ENCODE measurements at places on chromosomes 4 and X.
A peak's percentile ranks its signal among the peaks of the same experiment; 100 is the strongest.

- peak; percentile 50 for DNase-seq
Measured at GRCh38 chrX:43656005-43656494, at the start of gene MAOA. MAOA (plus strand) TSS chrX:43656299; CDS start chrX:43656342, 43 bp downstream.

GRCh38 chr4:4857809-4858508, 1.5 kb upstream of the MSX1 start:
- DNase-seq = no peak

- peak; percentile 87 for DNase-seq
Measured at GRCh38 chr4:55906989-55907388, 41.8 kb upstream of the CEP135 start.

- no peak for DNase-seq
Measured at GRCh38 chr4:2741626-2742025, 14.5 kb downstream of the TNIP2 start.

DNA sequence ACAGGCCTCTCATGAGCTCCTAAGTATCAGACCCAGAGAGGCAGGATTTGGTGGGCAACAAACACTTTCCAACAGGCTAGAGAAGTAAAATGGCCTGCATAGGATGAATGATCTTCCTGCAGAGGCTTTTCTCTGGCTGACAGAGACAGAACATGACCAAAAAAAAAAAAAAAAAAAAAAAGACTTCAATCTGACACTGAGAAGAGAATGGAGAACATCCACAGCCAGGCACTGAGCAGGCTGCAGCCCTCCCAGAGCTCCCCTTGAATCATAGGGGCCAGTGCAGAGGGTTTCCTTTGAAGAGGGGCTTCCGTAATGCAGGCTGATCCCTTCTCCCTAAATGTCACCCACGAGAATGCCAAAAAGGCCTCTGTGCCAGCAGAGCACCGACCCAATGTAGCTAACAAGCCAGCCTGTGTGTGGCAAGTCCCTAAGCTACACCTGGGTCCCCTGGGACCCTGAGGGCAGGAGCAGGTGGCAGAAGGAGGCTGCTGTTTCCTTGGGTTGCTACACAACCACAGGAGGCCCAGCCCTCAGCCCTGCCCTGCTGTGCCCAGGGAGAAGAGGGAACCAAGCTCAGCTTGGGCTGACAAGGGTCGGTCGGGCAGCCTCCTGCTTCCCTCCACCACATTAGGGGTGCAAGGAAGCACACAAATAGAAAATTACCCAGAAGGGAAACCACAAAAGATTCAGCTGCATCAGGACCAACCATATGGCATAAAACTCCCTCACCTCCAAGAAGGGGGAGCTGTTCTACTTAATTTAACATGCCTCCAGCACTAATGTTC, 55.6 kb downstream of the MAP7D2 start:
- no peak for DNase-seq

DNA sequence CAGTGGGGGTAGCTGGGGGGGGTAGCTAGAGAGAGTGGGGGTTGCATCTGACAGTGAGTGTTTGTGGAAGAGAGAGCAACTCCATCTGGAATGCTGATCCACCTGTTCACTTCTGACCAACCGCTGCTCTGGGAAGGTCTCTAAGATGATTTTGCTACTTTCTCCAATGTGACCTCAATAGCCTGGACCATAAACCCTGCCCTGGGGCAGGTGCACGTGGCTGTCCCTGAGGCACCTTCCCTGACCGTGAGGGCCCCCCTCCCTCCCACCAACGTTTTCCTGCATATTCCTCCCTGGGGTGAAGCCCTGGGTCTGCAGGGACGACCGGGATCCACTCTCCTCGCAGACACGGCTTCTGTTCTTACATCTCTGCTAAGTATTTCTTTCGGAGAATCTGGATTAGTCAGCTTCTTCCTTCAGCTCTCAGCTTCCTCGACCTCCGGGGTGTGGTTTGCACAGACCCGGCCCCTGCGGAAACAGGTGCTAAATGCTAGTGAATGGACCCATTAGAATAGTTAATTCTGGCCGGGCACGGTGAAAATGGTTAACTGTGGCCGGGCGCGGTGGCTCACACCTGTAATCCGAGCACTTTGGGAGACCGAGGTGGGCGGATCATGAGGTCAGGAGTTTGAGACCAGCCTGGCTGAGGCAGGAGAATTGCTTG, 21.4 kb upstream of the PLCXD1 start:
- DNase-seq = no peak

DNA sequence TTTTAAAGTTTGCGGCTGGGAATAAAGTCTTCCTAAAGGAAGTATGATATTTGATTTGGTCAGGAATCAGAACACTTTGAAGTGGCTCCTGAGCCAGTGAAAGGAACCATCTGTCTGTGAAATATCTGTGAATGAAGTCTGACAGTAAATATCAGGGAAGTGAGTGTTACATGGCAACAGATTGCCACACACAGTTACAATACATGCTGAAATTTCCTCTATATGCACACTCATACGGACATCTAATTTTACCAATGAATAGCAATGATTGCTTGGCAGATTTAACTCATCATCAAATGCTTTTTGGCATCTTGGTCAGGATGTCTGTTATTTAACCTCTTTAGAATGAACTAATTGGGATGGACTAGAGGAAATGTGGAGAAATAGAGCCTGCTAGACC, 1023.8 kb downstream of the FAT4 start:
- DNase-seq = peak; percentile 4

DNA sequence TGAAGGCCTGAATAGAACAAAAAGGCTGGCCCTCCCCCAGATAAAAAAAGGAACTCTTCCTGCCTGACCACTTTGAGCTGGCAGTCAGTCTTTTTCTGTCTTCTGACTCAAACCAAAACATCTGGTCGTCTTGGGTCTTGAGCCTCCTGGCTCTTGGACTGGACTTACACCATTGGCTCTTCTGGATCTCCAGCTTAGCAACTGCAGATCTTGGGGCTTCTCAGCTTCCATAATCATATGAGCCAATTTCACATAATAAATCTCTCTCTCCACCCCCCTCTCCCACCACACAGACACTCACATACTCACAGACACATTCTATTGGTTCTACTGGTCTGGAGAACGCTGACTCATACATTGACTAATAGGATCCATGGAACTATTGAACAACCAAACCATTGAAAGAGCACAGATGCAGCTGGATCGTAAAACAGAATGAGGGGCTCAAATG, 15.6 kb upstream of the CWH43 start:
- peak; percentile 91 for DNase-seq

DNA sequence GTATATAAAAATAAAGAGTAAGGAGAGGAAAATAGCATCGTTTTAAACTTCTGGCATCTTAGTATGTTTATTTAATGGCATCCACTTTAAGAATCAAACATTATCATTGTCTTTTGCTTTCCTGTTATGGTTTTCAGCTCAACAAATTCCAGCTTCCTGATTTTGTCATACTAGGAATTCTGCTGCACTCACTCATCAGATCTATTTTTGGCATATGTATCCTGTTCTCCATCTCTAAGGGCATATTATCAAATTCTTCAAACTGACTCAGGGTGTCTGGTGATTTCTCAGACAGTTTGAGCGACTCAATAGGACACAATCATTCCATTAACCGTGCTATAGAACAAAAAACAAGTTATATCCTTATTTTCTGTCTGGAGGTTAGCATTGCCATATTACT, 248.5 kb upstream of the DIAPH2 start:
- DNase-seq = peak; percentile 58

- peak; percentile 98 for DNase-seq
Measured at GRCh38 chr4:54067166-54067565, 2.8 kb upstream of the CHIC2 start.

DNA sequence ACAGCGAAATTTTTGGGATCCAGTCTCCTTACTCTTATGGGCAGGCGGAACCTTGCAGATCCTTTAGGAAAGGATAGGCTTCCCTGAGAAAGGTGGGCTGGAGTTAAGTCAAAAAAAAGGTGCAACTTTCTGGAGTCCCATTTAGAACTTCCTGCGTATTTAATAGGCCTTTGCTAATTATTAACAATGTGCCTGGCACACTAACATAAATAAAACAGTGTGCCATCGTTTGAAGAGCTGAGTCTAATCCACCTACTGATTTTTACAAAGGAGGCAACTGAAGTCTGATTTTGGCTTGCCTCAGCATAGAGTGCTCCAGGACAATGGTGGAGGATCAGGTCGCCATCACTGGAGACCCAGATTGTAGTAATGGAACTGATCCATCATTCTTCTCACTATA, 15.7 kb downstream of the PLS3 start:
- DNase-seq = no peak

DNA sequence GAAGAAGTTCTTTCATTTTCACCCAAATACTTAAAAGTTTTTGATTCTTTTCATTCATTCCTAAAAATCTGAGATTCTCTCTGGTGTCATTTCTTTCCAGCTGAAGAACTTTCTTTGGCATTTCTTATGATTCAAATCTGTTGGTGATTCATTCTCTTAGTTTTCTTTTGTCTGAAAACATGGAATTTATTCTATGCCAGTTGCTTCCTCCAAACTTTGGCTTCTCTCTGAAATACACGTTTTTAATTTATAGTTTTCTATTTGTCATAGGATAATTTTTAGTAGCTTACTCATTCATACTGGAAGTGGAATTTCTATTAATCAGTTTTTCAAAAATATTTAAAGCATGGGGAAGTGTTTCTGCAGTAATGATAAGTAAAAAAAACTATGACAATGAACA, 1012.0 kb downstream of the RPA4 start:
- DNase-seq = peak; percentile 2

GRCh38 chr4:17134100-17134499, 235.7 kb upstream of the LDB2 start:
- DNase-seq = no peak

GRCh38 chr4:11505221-11505971, 76.7 kb upstream of the HS3ST1 start:
- DNase-seq = peak; percentile 98

- DNase-seq = peak; percentile 74
Measured at GRCh38 chr4:56757261-56757746, 64.2 kb downstream of the SPINK2 start.

GRCh38 chr4:40563401-40563800, 66.3 kb downstream of the RBM47 start:
- DNase-seq = no peak

- no peak for DNase-seq
Measured at GRCh38 chr4:20318909-20319277, 67.2 kb downstream of the SLIT2 start.

- DNase-seq = no peak
Measured at GRCh38 chrX:40340116-40340515, 240.7 kb upstream of the ATP6AP2 start.

DNA sequence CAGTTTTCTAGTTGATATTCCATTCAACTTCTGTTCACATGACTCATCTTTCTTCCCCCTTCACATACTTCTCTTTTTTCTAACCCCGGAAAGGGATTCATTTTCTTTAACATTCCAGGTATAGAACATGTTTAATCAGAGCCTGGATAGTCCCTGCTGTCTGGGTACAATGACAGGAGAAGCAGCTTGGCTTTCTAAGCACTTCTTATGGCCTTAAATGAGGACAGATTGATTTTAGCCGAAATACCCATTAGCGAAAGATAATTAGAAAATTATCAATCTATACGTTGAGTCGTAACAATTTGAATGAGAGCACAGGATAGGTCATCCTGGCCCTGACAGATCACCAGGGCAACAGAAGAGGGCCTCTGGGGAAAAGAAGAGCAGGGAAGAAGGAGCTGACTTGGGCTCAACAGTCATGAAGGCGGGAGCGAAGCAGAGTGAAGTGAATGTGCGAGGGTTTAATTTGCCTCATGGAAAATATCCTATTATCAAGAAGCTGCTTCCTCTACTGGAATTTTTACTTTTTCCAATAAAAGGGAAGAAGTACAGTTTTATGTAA, 62.2 kb downstream of the PPP1R2C start:
- no peak for DNase-seq

GRCh38 chr4:31365006-31365690, 645.0 kb downstream of the PCDH7 start:
- no peak for DNase-seq

DNA sequence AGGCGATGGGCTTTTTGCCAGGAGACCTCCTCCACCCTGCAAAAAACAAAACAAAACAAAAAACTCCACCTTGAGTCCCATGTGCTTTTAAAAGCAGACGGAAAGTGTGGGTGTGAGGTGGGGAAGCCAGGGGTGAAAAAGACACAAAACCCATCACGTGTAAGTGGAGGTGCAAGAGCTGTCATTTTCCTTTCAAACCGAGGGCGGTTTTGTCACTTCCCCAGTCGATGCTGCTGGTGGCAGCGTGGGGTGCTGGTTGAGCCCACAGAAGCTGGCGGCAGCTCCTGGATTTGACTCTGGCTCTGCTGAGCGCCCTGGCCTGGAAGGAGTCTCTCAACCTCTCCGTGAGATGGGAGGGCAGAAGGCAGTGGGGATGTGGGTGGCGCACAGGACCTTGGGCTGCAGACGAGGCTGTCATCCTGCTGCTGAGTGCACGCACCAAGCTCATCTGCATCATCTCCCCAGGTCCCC, 110.0 kb downstream of the PSAPL1 start:
- no peak for DNase-seq

GRCh38 chr4:148261848-148262247, 180.4 kb downstream of the NR3C2 start:
- DNase-seq = no peak

GRCh38 chr4:126888968-126889367, 743.8 kb upstream of the INTU start:
- peak; percentile 43 for DNase-seq

GRCh38 chr4:152620218-152620617, 59.6 kb downstream of the TMEM154 start:
- DNase-seq = no peak

DNA sequence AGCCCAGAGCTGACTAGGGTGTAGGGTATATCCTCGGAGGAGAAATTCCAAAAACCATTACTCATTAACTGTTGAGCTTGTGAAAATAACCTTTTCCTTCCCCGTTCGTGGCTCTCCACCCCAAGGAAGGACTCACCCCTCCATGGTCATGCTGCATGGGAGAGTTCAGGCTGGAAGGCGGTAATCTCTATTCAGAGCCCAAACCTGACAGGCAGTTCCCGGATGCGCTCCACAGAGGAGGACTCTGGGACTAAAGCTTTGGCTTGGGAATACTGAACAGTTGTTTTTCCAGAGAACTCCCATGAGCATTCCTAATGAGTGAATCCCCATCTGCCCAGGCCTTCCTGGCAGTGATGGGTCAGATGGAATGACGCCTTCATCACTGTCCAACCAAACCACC, 125.4 kb downstream of the BCOR start:
- DNase-seq = no peak

GRCh38 chr4:53060278-53060677, 198.2 kb downstream of the RASL11B start:
- no peak for DNase-seq

DNA sequence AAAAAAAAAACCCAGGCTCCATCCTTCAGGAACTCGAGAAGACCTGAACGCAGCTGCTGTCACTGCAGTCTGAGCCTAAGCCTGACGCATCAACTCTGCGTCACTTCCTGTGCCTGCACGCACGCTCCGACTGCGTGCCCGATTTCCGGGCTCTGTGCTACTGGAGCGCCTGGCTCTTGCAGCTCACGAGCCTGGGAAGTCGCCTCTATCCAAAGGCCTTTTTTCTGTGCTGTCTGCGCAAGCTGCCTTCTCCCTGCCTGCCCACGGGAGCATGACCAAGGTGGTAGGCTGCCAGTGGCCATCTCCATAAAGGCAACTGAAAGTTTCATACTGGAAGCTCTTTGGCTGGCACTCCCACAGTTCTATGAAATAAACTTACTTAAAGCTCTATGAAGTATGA, 9.9 kb upstream of the GASK1B start:
- no peak for DNase-seq

Data from bronchial epithelial cell (primary cell).